ENCODE measurements at places on chromosomes 16 and 17.

DNA sequence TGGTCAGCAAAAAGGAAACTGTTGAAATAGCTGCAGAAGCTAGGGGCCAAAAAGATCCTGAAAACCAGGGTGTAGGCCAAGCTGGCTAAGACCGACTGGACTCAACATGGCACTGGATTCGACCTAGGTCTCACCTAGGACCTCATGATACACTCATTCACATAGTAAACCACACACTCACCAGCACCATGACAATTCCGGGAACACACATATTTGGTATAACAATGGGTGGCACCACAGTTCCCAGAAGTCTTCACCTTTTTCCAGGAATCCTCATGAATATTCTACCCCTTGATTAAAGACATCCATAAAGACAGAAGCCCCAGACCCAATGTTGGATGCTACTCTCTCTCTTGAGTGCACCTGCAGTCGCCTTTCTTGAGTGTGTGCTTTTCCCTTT lies 460.1 kb downstream of the TMEM114 start:
- no peak for DNase-seq

- no peak for DNase-seq
Observed at GRCh38 chr16:12569061-12569460, 234.6 kb downstream of the CPPED1 start.

GRCh38 chr17:55897301-55897700 lies 146.4 kb downstream of the PCTP start:
- no peak for DNase-seq

DNA sequence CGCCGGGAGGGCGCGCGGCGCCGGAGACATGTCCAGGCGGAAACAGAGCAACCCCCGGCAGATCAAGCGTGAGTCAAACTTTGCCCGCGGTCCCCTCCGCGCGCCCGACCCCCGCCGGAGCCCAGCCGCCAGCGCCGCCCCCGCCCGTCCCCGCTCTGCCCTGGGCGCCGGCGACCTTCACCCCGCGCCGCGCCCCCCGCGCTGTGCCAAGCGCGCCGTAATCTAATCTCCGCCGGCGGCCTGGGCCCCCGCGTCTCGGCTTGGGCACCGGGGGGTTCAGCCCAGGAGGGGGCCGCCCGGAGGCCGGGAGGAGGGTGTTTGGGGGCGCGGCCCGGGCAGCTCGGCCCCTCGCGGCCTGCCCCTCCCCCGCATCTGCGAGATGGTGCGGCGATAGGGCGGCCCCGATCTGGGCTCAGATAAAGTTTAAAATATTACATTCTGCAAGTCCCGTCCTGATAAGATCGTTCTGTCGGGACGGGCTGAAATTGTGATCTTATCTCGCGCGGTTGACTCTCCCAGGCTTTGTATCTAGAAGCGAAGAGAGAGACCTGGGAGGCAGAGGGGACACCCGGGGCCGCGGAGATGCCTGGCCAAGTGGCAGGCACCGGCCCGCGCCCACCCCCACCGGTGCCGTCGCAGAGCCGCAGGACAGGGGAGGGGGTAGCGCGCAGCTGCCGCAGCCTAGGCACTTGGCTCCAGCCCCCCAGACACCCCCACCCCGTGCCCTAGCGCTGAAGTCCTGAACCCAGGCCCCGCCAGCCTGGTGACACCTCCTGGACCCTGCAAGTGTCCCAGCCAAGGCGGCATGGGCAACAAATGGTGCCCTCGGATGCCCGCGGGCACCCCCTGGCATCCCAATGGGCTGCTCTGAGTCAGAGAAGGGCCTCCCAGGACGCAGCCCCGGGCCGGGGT lies 787 bp downstream of the ZFPM1 start:
- DNase-seq: no peak

- no peak for DNase-seq
Observed at GRCh38 chr17:441155-441950, 88.7 kb upstream of the RPH3AL start.

DNA sequence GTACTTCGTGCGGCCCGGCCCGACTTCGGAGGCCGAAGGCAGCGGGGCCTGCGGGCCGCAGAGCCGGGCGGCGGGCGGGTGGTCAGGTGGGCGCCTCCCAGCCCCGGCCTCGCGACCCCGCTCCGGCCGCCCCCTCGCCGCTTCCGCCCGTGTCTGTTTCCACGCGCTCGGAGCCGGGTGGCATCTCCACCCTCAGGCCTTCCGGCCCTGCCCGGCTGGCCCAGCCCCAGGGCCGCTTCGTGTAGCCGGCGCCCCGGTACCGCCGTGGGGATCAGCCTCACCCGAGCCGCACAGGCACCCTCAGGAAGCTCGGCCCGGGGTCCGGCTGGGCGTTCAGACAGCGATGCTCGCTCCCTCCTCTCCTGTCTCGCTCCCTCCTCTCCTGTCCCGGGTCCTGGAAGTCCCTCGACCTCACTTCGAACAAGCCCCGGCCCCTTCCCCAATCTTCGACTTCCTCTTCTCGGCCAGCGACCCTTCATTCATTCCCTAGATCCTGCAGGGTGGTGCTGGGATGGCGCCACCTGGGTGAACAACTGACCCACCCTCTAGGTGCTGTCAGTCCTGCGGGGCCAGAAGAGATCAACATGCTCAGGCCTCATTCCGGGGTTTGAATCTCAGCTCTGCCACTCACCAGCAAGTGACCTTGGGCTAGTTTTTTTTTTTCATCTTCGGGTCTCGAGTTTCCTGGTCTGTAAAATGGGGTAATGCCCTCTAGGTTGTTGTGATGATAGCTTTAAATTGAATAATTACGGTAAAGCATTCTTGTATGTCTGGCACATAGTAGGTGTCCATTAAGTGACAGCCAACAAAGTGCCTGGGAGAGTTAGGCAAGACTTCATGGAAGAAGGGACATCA lies 610 bp downstream of the VPS4A start:
- peak; percentile 46 for DNase-seq

- no peak for DNase-seq
Observed at GRCh38 chr17:17573912-17574311, 17.6 kb downstream of the PEMT start.

DNA sequence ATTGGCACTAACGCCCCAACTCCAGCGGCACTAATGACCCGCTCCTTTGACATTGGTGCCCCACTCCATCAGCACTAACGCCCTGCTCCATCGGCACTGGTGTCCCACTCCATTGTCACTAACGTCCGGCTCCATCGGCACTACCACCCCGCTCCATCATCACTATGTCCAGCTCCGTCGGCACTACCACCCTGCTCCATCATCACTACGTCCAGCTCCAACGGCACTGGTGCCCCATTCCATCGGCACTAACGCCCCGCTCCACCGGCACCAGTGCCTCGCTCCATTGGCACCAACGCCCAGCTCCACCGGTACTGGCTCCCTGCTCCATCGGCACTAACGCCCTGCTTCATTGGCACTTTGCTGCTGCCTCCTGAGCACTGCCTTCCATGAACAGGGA lies 7.5 kb downstream of the ZNF213 start:
- no peak for DNase-seq

GRCh38 chr17:39738983-39739884 lies 1.5 kb downstream of the GRB7 start:
- peak; percentile 91 for DNase-seq

- no peak for DNase-seq
Observed at GRCh38 chr17:61761827-61762226, 101.5 kb downstream of the BRIP1 start.

- no peak for DNase-seq
Observed at GRCh38 chr16:84268291-84269040, 26.2 kb upstream of the WFDC1 start.

- DNase-seq: no peak
Observed at GRCh38 chr16:55555436-55555835, 11.0 kb upstream of the CAPNS2 start.

DNA sequence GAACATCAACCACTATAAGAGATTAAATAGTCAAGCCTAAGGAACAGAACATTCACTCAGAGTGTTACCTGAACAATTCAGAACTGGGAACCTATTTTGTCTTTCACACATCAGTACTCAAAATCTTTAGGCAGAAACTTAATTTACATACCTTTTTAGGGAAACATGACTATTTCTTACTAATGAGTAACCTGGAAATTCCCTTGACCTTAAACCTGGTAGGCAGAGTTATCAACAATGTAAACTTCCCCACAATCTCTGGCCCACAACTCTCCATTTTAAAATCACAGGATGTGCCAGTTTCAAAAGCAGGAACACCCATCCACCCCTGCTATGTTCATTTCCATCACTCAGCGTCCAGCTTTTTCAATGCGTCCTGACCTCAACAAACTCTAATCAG lies 132.9 kb upstream of the ANKFN1 start:
- DNase-seq: no peak

- peak; percentile 76 for DNase-seq
Observed at GRCh38 chr17:82702231-82702927, 3.9 kb upstream of the RAB40B start.

DNA sequence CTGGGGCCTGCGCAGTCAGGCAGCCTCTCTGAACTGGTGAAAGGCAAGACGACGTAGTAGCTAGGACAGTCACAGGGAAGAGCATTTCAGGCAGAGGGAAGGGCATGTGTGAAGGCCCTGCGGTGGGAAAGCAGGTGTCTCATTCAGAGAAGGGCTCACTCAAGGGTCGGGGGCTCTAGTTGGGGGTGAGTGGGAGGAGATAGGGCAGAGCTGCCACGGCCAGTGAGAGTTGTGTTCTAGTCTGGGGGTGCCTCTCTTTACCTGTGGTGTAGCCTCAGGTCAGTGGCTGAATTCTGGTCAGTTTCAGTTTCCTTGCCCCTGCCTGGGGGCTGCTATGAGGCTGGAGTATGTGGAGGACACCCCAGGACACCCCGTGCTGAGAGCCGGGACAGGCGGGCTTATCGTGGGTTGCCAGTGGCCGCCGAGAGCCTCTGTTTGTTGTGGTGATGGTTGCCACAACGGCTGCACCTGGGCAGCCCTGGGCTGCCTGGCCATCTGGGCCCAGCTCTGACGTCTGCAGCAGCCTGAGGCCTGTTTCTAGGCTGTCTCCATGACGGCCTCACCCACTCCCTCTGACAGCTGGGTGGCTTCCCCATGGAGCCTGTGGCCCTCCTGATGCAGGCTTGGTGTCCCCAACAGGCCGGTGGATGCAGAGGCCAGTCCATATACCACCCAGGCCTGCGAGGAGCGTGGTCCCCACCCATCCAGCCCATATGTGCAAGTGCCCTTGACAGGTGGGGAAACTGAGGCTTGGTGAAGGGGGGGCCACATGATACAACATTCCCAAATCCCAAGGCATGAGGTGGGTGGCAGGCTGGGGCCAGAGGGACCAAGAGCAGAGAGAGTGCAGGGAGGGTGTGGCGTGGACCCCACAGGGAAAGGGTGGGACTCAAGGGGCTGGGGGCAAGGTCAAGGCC lies 10.8 kb downstream of the MAP2K3 start:
- DNase-seq: peak; percentile 55

DNA sequence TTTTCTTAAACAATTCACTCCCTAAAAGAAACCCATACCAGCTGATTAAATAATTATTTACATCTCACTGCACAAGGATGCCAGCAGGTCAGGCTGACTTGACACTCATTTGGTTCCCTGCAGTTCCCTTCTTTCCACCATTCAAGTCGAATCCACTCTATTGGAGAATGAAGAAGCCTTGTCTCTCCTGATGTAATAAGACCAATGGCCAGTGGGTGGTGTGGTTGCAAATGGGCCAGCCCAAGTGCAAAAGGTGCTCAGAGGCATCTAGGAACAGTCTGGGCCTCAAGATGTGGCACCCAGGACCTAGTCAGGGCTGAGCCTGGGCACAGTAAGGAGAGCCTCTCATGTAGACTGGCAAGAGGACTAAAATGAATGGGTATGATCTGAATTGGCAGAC lies 9.3 kb downstream of the C16orf78 start:
- DNase-seq: peak; percentile 21

DNA sequence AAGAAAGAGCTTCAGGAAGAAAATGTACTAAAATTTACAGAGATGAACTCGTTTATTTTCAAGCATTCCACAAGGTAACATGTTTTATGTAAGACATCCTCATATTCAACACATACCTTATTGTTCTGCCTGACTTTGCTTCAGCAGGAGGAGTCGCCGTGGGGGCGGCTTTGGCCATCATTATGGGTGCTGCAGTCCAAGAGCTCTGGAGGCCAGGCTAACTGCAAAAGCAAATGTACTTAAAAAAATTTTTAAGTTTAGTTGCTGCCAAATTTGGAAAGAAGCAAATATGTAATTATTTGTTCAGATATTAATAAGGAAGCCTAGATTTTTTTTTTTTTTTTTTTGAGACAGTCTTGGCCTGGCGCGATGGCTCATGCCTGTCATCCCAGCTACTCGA lies 4.1 kb upstream of the SPG7 start:
- DNase-seq: no peak

DNA sequence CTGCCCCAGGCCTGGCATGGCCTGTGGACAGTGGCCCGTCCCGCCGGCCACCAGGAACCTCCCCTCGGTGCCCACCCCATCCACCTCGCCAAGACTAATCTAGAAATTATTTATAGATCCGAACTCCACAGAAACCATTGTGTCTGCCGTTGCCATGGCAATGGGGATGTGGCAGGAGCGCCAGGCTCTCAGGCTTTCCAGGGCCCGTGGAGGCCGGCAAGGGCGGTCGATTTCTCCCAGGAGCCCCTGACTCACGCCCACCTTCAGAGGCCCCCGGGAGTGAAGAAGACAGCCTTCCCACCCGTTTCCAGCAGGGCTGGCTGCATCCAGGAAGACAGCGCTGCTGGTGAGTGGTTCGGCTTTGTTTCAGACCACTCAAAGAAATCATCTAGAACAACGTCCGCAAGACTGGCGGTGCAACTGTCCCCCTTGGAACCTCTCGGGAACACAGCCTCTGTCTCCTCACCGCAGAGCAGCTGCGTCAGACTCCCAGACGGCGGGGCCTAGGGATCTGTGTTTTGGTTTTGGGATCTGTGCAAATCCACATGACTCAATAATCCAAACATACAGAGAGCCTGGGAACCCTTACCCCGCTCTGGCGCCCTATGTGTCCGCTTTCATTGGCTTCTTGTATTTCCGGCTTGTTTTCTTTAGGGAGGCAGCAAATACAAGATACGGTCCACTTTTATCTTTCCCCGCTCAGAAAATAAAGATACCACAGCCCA lies 48.5 kb upstream of the ZCCHC14 start:
- DNase-seq: peak; percentile 33

DNA sequence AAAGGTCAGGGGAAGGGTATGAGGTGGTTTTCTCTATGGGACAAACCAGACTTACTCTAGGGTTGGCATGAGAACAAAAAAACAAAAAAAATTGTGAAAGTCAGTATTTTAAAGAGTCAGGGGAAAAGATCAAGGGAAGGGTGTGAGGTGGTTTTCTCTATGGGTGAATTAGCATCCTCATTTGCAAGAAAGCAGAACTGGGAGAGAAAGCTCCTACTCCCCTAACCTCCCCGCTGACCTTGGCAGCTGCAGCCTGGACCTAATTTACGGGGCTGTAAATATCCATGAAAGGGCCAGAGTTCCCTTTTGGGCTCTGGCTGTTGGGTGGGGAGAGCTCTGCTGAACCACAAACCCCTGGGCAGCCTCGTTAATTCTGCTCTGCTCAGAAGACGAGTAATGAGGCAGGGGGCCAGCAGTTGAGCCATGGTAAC lies 10.6 kb downstream of the RHBDL3 start:
- DNase-seq: no peak

DNA sequence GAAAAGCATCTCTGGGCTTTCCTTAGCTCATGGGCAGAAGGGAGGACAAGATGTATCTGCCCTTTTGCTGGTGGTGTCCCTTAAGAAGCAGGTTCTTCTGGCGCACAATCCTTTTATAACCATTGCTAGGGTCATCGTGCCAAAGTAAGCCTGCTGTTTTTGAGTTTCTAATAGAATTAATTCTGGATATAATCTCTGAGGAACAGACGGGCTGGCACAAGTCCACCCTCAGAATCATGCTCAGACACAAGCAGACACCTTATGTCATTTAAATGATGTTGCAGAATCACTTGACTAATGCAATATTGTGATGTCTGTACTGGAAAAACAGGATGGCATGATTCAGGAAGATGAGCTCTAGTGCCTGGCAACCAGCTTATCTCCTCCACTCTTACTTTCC lies 18.8 kb upstream of the MMD start:
- DNase-seq: no peak

GRCh38 chr16:47887496-47887895 lies 268.3 kb downstream of the ABCC12 start:
- DNase-seq: no peak

All from transverse colon (tissue), 4 donors.